Renal cortex interstitium (tissue), 15 donors: ENCODE measurements at places on chromosomes 12 and 14.

DNA sequence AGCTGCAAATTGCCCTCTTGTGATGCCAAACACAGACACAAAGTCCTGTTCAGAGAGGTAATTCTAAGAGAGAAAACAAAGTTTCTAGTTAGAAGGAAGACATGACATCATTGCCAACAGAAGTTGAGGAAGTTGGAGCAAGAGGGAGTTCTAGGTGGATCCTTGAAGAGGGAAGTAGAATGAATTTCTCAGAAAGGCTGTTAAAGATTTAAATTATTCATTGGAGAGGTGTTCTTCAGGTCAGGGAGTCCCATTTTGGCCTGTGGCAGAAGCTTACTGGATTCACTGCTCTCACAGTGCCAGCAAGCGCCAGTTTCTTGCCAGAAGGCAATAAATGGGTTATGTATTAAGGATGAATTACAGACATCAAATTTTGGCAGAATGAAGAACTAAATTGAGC, 15.3 kb downstream of the TSFM start:
- no peak for DNase-seq

DNA sequence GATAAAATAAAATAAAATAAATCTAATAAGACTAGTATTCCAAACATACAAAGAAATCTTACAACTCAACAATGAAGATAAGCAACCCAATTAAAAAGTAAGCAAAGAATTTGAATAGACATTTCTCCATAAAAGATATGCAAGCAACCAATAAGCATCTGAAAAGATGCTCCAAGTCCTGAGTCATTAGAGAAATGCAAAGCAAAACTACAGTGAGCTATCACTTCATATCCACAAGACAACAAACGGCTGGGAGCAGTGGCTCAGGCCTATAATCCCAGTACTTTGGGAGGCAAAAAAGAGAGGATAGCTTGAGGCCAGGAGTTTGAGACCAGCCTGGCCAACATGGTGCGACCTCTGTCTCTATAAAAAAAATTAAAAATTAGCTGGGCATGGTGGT, 26.8 kb downstream of the ZFYVE1 start:
- DNase-seq = no peak

DNA sequence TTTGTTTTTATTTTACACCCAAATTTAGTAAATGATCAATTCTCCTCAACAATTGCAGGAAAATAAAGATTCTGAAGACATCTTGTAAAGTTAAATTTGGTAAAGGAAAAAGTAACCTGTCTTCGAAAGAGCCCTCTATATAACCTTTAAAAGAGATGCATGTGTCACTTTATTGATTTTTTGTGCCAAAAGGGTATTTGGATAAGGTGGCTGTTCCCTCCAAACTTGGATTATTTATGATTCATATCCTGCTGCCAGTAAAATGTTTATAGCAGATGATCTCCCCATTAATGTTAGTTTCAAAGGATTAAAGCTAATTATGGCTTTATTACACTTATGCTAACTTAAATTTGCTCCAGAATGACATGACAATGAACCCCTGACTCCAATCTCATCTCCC, 98.8 kb downstream of the DUSP6 start:
- no peak for DNase-seq

DNA sequence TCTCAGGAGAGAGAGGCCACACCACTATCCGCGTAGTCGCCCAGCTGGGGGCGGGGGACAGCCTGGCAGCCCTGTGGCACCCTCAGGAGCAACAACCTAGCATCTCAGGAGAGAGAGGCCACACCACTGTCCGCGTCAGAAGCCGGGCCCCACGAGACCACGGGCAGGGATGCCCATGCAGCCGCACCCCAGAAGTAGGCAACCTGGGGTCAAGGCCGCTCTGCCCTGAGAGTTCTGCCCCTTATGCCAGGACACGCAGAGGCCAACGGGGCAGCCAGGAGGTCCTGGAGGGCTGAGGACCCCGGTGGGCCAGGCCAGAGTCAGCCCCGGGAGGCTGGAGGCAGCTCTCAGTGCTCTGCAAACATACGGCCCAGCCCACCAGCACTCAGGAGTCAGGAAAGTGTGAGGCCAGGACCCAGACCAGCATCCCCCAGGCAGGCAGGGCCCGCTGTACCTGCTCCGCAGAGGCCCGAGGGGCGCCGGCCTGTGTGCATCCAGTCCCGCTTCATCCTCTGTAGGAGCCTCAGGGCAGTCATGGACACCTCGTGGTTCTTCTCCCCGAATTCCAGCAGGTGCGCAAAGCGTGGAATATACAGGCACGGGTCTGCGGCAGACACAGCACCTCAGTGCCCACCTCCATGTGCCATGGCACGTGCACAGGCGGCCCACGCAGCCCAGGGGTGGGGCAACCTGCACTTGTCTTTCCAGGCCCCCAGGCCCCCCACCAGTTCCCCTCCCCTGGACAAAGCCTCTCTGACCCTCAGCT, 7.3 kb upstream of the BTBD6 start:
- no peak for DNase-seq

- DNase-seq = no peak
Measured at GRCh38 chr14:95460647-95461478, 55.6 kb downstream of the SYNE3 start.

- DNase-seq = no peak
Measured at GRCh38 chr12:38711054-38711453, 194.3 kb downstream of the CPNE8 start.

DNA sequence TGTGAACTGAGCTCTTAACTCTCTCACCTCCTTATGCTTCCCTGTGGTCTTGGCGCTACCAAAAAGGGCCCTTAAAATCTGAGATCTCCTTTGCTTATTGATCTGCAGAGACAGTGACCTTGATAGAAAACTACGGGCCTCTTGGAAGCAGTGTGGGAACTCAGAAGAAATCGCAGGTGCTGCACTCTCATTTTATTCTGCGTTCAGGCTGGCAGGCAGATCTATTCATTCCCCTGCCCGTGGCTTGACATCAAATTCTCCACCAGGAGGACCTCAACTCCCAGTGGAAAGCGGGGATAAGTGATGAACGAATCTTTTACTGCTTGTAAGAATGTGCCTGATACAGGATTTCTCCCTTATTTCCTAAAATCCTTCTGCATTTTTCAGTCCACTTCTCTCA, 143.2 kb upstream of the SEL1L start:
- DNase-seq = no peak

DNA sequence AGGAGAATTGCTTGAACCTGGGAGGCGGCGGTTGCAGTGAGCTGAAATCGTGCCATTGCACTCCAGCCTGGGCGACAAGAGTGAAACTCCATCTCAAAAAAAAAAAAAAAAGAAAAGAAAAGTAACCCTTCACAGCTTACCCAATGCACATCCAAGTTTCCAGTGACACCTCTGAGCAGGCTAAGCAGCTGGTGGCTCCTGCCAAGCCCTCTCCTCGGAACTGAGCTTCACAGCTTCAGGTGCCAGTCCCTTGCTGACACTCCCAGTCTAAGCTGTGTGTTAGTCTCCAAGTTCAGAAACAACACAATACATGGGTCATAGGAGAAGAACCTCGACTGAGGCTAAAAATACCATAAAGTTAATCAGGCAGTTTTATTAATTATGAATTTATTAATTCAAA, 7.9 kb downstream of the CD9 start:
- no peak for DNase-seq

DNA sequence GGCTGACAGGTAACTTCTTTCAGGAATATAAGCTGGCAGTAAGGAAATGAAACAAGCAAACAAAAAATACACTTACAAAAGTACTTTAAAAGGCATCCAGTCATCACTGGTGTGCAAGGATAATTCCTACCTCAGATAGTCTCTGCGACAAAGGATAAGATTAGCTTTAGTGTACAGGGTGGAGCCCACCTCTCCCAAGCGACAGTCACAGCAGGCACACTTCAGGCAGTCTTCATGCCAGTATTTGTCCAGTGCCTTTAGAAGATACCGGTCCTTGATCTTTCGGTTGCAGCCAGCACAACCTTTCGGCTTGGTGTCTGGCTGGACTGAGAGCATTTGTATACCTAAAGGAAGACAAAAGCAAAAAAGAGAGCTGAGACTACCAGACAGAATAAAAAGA, 5.4 kb downstream of the LMO3 start:
- DNase-seq = no peak

DNA sequence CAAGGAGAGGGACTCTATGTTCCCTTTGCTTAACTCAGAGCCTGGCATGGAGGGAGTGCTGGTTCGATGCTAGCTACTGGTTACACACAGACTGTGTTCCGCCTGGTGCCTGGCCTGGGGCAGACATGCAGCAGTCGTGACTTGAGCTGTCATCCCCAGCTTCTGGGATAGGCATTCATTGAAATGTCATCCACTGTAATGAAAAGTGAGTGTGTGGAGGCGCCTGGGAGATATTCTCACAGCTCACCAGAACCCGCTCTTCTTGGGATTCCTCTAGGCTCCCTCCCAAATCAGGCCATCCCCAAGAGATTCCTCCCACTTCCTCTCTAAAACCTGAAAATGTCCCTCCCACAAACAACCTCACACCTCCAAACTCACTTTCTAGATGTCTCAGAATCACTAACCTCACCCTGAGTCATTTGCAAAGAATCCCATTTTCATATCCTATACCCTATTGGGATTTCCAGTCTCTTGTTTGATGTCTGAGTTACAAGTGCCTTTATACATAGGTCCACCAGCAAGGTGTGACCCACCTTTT, 82.8 kb downstream of the CRACR2A start:
- DNase-seq = no peak

DNA sequence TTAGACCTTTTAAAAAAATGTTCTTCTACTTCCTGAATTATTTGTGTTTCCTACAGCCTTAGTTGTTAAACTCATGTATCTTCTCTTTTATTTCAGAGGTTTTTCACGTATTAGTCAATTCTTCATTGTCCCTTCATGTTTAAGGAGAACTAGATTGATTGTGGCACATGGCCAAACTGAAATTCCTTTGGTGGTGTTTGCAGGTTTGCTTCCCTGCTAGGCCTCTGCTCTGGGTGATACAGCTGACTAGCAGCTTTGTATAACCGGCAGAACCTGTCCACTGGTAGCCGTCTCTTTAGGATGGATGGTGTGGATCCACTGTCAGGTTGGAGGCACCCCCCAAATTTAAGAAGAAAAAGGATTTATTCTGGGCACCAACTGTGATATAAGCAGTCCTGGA, 262.1 kb downstream of the FBXL14 start:
- no peak for DNase-seq

GRCh38 chr14:58488550-58488949, 61.0 kb downstream of the KIAA0586 start:
- no peak for DNase-seq

DNA sequence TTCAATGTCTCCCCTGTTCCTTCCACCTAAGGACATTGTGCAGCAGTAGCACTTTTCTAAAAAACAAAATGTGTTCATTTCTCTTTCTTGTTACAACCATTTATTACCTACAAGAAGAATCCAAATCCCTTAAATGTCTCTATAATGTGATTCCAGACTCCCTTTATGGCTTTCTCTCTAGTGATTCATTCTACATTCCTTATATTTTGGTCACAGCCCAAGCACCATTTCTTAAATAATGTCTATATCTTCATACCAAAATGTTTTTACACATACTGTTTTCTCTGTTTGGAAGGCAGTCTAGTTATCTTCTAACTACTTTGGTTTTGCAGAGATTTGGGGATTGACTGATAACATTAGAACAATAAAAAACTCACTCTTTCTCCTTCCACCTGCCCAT, 1037.3 kb upstream of the FLRT2 start:
- DNase-seq = no peak

GRCh38 chr12:115543269-115543668, 734.2 kb downstream of the MED13L start:
- DNase-seq = no peak

GRCh38 chr14:65792208-65792905, 379.8 kb downstream of the FUT8 start:
- DNase-seq = no peak

DNA sequence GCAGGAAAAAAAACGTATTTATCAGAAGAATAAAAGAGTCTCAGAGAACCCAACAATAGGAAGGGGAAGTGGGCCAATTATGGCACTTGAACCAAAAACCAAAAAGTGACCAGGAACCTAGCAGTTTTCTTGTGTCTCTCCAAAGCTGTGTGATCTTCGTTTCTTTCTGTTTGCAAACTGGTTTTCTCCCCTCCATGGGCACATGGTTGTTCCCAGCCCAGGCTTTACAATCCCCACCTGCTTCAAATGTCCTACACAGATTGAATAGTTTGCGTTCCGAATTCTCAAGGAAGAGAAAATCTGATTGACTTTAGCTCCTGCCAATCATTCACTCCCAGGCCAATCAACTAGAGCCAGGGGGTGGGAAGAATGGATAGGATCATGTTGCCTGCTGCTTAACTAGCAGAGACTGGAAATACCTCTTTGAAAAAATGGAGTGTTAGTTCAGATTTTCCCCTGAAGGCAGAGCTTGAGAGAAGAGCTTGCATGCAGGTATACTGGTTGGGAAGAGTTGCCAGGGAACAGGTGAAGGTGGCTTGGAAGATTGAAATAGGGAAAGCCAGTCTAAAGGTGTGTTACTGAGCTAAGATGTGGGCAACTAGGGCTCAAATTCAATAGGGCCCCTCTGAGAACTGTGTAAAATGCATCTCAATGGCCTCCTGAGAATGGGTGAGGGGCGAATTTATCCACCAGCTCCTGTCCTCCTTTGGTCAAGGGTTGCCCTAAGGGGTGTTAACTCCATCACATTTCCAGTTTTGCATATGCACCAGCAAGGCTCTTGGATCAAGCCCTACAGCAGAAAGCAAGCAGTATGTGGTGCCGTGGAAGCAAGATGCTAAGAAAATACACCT, 106.4 kb upstream of the SRRM4 start:
- no peak for DNase-seq

- no peak for DNase-seq
Measured at GRCh38 chr12:44285321-44285960, 449.6 kb downstream of the TMEM117 start.

DNA sequence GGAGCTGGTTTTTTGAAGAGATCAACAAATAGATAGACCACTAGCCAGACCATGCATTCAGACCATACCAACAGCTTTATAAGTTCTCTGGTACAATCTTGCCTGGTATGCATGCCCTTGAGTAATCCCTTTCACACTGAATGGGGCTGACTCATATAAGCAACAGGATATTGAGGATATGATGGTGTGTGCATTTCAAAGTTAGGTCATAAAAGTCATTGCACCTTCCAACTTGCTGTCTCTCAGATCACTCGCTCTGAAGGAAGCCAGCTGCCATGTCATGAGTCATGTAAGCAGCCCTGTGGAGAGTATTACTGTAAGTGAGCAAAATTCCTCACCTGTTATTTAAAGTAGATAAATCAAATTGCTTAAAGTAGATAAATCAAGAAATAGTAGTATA, 45.0 kb upstream of the OR6J1 start:
- no peak for DNase-seq

GRCh38 chr14:77623201-77623600, 6.8 kb upstream of the SPTLC2 start:
- no peak for DNase-seq

DNA sequence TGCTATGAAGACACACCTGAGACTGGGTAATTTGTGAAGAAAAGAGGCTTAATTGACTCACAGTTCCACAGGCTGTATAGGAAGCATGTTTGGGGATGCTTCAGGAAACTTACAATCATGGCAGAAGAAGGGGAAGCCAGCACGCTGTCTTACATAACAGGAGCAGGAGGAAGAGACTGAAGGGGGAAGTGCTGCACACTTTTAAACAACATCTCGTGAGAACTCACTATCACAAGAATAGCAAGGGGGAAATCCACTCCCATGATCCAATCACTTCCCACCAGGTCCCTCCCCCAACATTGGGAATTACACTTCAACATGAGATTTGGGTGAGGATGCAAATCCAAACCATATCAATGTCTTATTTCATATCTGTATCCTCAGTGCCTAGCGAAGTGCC, 307.2 kb downstream of the ATP23 start:
- no peak for DNase-seq
